ENCODE measurements at places on chromosomes 12 and 14. TPM values are rescaled to one million over a fixed set of nuclear protein-coding genes. Genes with fewer than 3 reads are reported as not detected.

DNA sequence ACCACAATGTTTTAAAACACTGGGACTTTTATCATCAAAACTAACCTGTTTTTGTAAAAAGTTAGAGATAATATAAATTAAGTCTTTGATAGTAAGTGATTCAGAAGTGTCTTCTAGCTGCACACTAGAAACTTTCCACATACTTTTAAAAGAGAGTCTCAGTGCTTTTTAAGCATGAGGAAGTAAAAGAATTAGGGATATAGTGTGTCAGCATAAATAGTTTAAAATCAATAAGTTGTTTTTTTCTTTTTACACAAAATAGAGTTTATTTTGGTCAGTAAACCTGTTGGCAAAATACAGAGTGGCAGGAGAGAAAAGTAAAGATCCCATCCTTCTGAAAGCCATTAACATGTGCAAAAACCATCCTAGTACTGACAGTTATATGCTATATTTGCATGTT lies 1.7 kb downstream of the DNM1L start:
- no peaks in the 10 kb centered on the region for H3K27me3 ChIP-seq
- DNase-seq, result no peak
- peak overlapping the region; percentile 97 for H3K27ac ChIP-seq

Gene SBNO1
- total RNA-seq, result 23.4 TPM

DNA sequence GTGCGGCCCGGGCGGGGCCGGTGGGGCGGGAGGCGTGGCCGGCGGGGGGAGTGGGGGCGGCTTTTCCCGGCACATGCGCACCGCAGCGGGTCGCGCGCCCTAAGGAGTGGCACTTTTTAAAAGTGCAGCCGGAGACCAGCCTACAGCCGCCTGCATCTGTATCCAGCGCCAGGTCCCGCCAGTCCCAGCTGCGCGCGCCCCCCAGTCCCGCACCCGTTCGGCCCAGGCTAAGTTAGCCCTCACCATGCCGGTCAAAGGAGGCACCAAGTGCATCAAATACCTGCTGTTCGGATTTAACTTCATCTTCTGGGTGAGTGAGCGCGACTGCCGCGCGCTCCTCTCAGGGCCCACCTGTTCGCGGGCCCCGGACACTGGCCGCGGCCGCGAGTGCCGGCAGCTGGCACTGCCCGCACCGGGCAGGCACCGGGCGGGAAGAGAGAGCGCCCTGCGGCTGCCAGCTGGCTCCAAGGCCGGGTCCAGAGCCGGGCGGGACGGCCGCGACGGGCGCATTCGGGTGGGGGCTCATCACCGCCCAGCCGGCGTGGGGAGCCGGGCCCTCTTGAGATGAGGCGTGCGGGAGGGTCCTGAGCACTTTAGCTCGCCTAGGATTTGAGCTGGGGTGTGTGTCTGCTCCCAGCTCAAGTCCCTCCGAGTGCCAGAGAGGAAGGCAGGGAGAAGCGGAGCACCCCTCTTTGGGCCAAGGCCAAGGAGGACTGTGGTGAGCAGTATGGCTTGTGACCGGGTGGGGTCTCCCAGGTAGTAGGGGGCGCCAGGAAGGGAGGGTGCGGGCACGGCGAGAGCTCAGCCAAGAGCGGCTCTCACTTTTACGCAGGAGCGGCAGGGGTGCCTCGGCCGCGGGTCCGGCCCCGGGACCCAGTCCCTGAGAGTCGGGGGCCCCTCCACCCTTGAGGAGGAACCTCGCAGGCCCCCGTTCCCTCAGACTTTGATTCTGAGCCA lies at the start of gene CD9:
Gene CD9, plus strand, starts transcription at position 145 of the 957 bp plus-strand sequence. Its CDS starts 100 bp downstream, at position 245.
- peak within 1 kb of the TSS; percentile 98 for H3K27ac ChIP-seq
- peak; percentile 92 for DNase-seq
- no peaks in the 10 kb centered on the region for H3K36me3 ChIP-seq
- H3K27me3 ChIP-seq, result no peaks in the 10 kb centered on the region

GRCh38 chr14:102500158-102500662 lies 9.4 kb downstream of the ANKRD9 start:
- H3K27me3 ChIP-seq, result no peaks in the 10 kb centered on the region
- H3K27ac ChIP-seq, result peak overlapping the region; percentile 80
- H3K4me3 ChIP-seq, result no peak overlapping the region
- peaks cover 19% of the 10 kb centered on the region for H3K4me1 ChIP-seq
- peak; percentile 93 for DNase-seq

GRCh38 chr14:30230719-30231118 lies 303.1 kb upstream of the PRKD1 start:
- DNase-seq, result no peak
- H3K27ac ChIP-seq, result no peak overlapping the region
- no peak overlapping the region for H3K4me3 ChIP-seq

DNA sequence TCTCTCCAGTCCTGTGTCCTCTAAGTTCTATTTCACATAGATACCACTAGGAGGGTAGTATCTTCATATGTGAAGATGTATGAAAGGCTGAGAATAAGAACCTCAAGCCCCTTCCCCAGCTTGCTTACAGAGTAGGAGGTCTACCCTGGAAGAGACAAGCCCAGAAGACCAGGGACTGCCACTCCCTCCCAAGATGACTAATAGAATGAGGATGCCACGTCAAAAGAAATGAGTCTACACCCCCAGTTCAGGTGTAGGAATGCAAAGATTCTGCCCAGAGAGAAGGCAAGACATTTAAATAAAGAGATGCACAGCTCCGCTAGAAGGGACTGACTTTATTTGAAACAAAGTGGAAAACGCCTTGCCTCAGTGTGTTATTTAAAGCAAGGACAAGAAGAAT lies 1006.0 kb upstream of the USP15 start:
- H3K27me3 ChIP-seq, result no peaks in the 10 kb centered on the region
- no peak overlapping the region for H3K27ac ChIP-seq
- no peak for DNase-seq

DNA sequence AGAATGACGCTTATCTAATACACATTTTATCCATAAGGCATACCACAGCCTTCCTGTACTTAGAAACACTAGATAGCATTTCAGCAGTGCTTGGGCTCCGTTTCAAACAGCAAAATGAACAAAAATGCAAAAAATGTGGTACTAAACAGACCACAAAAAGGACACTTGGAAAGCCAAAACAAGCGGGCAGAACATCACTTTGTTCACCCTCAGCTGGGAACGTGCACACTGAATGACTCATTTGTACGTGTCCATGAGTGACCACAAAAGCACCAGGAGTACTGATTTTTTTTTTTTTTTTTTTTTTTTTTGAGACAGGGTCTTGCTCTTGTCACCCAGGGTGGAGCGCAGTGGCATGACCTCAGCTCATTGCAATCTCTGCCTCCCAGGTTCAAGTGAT lies 8.9 kb upstream of the FOXN3 start:
- no peak overlapping the region for H3K4me3 ChIP-seq
- H3K27me3 ChIP-seq, result no peaks in the 10 kb centered on the region
- H3K4me1 ChIP-seq, result peaks cover 30% of the 10 kb centered on the region
- H3K27ac ChIP-seq, result no peak overlapping the region
- H3K36me3 ChIP-seq, result no peaks in the 10 kb centered on the region

GRCh38 chr14:100149851-100150611 lies 9.4 kb downstream of the DEGS2 start:
- H3K36me3 ChIP-seq, result no peaks in the 10 kb centered on the region
- H3K4me1 ChIP-seq, result no peaks in the 10 kb centered on the region
- H3K4me3 ChIP-seq, result no peak overlapping the region
- no peak for DNase-seq
- no peak overlapping the region for H3K27ac ChIP-seq

- no peak overlapping the region for H3K27ac ChIP-seq
- DNase-seq, result no peak
- H3K27me3 ChIP-seq, result no peaks in the 10 kb centered on the region
- H3K4me3 ChIP-seq, result no peak overlapping the region
- peaks cover 39% of the 10 kb centered on the region for H3K36me3 ChIP-seq
Observed at GRCh38 chr12:112190231-112191025, 65.1 kb downstream of the TRAFD1 start.

Gene CCDC197
- not detected for total RNA-seq
